ENCODE measurements at places on chromosomes 4 and X. TPM values are rescaled to one million over a fixed set of nuclear protein-coding genes. Genes with fewer than 3 reads are reported as not detected.

DNA sequence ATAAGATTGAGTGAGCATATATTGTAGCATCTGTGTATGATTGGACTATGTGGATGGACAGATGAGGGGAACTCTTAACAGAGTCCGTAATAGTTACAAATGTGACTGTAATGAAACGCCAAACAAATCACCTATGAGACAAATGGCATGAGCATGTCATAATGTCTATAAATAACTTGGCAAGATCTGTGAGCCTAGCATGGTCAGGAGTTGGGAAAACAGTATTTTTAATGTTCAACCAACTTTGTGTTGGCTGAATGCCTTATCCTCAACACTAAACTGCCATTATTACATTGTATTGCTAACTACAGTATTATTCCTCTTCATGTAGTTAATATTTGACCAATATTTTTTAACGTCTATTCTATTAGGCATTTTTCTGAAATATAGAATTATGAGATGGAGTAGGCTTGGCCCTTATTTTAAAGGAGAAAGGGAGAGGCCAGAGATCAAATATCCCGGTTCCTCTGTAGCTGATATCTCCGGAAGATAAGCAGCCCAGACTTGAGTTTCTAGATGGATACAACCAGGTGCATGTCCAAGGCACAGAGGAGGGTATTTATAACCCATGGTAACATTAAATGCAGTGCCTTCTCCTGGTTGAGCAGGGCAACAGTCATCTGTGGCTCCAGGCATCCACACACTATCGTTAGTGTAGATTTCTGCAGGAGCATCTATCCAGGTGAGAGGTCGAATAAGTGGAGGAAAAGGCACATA lies 32.7 kb downstream of the PF4 start:
- DNase-seq, result no peak

HTN3 gene
- total RNA-seq, result not detected

POLA1 gene
- 22.6 TPM for total RNA-seq

PHKA2 gene
- 13.3 TPM for total RNA-seq

- DNase-seq, result no peak
Measured at GRCh38 chr4:109990261-109991257, 77.9 kb downstream of the EGF start.

SERPINA7 gene
- total RNA-seq, result not detected

USP11 gene
- total RNA-seq, result 35.6 TPM

DNA sequence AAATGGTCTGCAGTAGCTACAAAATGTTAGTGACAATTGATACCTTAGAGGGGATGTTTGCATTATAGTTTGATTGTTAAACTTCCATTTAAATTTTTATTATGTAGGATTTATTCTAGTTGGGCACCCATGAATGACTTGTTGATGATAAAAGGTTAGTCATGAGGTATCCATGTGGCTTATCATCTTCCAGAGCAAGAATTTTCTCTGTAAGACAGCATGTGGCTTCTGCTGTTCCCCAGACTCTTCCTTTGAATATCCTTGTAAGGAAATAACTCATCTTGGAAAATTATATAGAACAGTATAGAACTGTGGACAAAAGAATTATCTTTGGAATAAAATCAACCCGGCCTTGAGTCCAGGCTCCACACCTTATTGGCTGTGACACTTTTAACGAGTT lies 40.1 kb upstream of the KLHL8 start:
- no peak for DNase-seq

- no peak for DNase-seq
Measured at GRCh38 chr4:165635951-165636350, 237.1 kb upstream of the TLL1 start.

RBMX gene
- 200 TPM for total RNA-seq

- DNase-seq, result no peak
Measured at GRCh38 chrX:50629774-50630173, 159.1 kb upstream of the DGKK start.

DNA sequence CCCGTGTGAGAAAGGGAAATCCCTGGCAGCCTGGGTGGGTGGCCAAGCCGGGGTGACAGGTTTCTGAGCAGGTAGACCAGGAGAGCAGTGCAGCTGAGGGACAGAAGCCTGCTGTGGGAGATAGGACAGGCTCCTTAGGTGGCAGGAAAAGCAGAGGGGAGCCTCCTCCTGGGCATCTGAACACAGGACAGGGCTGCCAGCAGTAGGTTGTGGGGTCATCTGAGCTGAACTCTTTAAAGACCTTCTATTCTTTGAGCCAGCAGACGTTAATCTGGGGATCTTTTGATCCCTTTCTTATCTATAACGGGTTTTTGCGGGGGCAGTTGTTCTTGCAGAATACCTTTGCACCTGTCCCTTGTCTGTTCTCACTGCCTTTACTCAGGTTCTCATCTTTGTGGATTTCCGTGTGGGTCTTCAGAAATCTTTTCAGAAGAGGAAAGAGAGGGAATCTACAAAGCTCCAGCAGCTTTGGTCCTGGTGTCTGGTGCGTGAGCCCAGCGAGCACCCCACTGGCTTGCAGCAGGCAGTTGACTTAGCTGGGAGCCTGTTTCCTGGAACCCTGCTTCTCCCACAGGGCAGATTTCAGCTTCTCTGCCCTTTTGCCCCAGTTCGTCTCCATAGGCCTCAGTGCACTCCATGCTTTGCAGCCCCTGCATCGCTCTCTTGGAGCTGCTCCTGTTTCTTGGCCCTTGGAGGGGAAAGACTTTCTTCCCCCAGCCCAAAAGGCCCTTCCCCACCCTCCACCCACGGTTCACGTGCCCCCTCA lies 35.8 kb upstream of the TADA2B start:
- no peak for DNase-seq

GRCh38 chr4:125420526-125420925 lies 105.8 kb downstream of the FAT4 start:
- no peak for DNase-seq

DNA sequence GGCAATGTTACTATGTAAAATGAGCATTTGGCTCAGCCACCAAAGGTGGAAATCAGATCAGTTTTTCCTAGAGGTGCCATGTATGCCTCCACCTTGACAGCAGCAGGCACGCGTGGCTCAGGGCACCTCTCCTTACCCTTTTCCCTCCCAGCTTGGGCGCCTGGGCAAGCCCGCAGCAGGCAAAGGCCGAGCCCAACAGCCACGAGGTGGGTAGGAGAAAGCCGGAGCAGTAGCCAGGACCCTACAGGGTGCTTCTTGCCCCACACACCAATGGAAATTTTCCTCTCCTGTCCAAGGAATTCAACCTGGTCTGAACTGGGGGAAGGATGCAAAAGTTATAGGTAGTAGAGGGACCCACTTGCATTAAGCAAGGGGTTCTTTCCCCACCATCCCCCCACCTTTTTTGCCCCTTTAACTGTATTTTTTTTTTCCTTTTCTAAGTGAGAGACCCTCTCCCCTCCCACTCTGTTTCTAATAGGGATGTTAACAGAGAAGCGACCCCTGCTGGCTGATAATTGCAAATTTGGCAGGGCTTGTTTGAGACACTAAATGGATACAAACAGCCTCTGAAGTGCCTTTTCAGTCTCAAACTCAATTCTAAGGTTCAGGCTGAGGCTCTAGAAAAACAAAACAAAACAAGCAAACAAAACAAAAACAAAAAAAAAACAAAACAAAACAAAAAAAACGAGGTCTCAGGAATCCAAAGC lies 895.1 kb downstream of the PCDH18 start:
- peak; percentile 45 for DNase-seq

PDHA1 gene
- total RNA-seq, result 126 TPM

- no peak for DNase-seq
Measured at GRCh38 chr4:41750121-41750625, 1.6 kb upstream of the PHOX2B start.

ERAS gene
- total RNA-seq, result not detected

DNA sequence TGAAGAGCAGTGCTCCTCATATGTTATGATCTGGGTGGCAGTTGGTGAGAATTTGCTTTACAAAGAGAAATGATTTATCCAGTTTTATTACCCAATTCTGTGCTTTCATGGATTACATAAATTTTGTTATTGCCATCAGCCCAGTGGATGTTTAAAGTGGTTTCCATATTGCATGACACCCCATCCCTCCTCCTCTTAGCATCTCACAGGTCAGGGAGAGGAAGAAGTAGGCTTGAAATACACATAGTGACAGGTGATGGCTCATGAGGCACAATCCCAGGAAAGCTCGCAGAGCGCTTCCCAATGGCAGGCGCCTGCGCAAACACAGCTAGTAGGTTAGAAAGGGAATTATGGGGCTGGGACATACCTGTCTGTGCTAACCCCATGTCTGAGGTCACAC lies 47.7 kb upstream of the GATB start:
- no peak for DNase-seq

ABLIM2 gene
- total RNA-seq, result 8.8 TPM

- DNase-seq, result no peak
Measured at GRCh38 chrX:42943051-42943974, 165.3 kb upstream of the PPP1R2C start.

DNA sequence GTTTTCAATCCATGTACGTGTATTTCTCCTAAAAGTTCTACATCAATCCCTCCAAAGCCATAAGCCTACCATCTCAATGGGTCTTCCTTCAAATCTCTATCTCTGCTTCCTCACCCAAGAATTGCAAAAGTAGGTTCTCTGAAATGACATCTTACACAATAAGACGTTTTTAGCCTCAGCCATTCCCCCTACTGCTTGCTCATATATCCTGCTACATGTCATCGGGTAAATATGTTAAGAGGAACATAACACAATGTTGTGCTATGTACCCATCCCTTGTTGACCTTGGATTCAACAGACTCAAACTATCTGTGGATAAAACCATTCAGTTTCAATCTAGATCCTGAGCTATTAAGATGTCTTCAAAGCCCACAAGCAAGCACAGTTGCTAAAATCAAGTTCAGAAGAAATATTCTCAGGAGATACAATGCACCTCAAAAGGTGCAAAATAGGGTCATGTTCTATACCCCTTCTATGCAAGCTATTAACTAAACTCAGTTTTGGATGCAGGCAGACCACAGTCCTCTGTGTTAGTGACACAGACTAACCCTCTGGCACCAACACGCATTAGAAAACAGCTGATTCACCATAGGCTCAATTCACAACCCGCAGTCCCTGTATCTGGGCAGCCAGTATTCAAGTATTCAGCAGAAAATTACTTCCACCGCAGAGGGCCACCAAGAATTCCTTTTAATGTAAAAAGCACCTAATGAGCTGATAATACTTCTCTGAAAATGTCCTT lies 56.8 kb downstream of the CD99L2 start:
- DNase-seq, result no peak

DNA sequence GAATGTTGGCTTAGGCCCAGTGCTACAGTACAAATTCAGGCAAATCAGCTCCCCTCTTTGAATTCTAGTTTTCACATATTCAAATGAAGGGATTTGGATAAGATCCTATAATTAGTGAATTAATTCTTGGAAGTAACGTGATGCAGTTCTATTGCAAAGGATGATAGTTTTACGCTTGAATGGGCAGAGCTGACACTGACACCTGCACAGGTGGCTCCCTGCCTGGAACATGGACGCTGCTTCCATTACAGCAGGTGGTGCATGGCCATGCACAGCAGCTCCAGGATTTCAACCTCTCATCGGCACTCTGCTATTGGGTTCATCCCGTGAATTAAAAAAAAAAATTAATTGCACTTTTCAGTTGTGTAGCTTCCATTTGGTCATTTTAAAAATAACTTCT lies 28.4 kb upstream of the RPS6KA6 start:
- no peak for DNase-seq

DNA sequence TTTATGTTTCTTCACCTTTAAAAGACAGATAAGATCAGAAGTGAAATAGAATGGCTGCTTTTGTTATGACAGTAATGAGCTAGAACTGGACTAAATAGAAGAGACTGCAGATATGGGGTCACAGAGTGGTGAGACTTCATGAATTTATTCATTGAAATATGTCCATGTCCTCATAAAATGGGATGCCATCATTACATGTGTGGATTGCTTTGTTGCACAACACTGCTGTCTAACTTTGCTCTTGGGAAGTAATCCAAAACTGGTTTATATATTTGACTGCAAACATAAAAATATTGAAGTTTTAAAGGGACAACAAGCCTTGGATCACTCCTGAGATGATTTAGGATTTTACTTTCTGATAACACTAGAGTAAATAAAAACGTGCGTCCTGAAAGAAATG lies 209.2 kb upstream of the FAT4 start:
- no peak for DNase-seq

Data from dermis blood vessel endothelial cell (primary cell).